ENCODE measurements at places on chromosomes 4 and X.

DNA sequence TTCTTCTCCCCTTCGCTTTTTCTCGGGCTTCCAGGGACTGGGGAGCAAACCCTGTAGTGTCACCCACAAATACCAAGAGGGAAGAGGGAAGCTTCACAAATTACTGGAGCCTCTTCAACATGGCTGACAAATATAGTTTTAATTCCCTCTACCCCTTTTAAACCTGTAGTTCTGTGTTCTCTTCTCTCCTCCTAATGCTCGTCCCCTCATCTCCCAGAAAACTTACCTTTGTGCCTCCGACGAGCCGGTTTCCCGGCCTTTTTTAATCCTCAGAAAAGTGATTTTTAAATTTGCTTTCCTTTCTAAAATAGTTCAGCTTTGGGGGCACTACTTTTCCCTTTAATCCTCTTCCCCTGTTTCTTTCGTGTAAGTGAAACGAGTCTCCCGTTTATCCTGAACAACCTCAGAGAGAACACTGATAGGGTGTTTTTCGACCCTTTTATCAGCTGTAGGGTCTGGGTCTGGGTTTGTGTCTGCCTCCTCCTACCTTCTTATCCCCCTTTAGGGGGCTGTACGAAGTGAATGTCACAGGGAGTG lies 408 bp downstream of the TET2 start:
- no peak for DNase-seq

GRCh38 chr4:126757219-126757618 lies 875.5 kb upstream of the INTU start:
- DNase-seq: no peak

GRCh38 chr4:26034849-26035248 lies 120.8 kb downstream of the SMIM20 start:
- DNase-seq: no peak

DNA sequence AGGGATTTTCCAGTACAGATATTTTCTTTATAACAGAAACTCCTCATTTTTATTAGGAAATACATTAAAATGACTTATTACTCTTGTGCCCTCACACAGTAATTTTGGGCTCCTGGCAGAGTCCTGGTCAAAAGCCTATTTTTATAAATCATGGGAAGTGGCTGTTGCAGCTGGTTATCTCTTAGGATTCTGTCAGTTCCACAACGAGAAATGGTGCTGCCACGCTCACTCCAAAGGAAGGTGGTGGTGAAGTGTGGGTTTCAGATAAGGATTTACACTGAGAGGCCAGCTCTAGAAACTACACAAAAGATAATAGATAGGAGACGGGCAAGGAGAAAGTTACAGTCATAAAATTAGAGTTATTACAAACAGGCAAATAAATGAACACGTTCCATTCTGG lies 159.2 kb upstream of the FAM241A start:
- no peak for DNase-seq

GRCh38 chrX:103726477-103726876 lies 15.8 kb downstream of the TMEM31 start:
- no peak for DNase-seq

Data from GM04503 (cell line).